ENCODE measurements at places on chromosomes 1 and 21. TPM values are rescaled to one million over a fixed set of nuclear protein-coding genes. Genes with fewer than 3 reads are reported as not detected.

The KRTAP11-1 gene
- total RNA-seq: not detected

The C4BPA gene
- not detected for total RNA-seq

DNA sequence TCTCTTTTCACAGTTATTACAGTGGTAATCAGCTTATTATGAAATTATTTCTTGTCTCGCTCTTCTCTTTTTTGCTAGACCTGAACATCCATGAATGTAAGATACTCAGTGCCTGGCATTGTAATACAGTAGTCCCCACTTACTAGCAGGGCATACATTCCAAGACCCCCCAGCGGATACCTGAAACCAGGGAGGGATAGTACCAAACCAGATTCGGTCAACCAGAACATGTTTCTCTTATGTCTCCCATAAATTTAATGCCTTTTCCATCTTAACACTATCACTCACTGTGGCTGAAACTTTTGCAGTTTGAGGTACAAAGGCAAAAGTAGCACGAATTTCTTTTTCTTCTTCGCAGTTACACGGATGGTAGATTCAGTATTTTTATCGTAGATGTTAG lies 24.6 kb upstream of the B3GALT2 start:
- DNase-seq: no peak

- no peak for DNase-seq
Measured at GRCh38 chr1:227378871-227379554, 60.7 kb upstream of the CDC42BPA start.

DNA sequence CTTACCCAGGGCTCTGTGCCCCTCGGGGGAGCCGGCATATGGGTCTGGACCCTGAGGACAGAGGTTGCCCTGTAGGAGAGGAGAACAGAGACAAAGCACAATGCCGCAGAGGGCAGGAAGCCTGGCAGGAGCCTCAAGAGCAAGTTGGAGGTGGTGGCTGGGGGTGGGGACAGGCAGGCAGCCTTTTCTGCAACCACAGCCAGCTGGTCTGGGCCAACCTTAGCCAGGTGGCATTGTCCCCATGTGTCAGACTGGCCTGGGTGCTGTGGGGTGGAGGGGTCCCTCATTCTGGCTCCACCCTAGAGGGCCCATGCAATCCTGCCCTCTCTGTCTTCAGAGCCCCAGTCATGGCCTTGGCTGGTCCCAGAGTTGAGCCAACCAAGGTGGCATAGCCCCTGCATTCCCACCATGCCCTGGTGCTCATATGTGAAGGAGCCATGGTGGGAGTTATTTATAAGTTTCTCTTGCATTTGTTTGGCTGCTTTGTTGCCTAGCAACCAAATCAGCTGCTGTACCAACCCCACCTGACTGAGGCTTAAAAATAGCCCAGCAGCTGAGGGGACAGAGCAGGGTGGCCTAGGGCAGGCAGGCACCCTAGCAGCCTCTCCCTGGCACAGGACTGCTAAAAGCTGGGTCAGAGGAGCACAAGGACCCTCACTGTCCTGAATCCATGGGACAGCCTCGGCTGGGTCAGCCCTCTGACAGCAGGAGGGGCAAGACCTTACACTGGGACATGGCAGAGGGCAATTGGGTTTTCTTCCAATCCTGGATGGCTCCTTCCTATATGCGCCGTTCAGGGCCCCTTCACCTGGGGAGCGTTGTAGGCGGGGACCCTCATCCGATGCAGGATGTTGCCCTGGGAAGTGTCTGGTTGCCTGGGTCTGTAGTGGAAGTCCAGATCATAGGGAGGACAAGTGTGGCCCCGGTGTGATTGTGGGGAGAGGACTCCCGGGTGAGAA lies 19.5 kb downstream of the MAP7D1 start:
- no peak for DNase-seq

DNA sequence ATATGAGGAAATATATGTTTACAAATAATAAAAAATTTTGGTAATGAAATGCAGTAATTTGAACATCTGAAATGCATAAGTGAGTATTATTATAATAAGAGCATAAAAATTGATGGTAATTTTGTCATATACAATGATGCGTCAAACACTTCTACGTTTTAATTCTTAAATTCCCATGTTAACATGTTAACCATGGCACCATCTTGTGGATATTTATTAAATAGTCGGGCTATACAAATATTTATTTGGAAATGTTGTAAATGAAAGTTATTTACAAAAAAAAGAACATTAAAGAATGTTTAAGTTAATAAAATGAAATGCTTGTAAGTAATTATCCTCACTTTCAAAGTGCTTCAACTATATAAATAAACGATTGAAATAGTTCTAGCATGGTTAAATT lies 57.2 kb upstream of the C1orf185 start:
- no peak for DNase-seq

DNA sequence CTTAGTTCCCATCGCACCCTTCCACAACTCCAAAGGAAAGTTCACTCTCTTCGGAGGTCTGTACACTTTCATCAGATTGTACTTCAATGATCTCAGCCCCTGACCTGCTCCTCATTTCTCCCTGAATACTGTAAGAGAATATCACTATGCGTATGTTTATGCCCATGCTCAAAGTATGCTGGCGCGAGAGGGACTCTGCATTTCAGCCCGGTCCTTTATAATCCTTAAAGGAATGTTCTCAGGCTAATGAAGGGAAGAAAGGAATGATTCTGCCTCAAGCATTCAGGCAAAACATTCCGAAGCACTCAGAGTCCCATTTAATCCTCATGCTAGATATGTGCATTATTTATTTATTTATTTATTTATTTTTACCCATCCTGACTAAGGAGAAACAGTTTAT lies 76.8 kb downstream of the PLD5 start:
- no peak for DNase-seq

DNA sequence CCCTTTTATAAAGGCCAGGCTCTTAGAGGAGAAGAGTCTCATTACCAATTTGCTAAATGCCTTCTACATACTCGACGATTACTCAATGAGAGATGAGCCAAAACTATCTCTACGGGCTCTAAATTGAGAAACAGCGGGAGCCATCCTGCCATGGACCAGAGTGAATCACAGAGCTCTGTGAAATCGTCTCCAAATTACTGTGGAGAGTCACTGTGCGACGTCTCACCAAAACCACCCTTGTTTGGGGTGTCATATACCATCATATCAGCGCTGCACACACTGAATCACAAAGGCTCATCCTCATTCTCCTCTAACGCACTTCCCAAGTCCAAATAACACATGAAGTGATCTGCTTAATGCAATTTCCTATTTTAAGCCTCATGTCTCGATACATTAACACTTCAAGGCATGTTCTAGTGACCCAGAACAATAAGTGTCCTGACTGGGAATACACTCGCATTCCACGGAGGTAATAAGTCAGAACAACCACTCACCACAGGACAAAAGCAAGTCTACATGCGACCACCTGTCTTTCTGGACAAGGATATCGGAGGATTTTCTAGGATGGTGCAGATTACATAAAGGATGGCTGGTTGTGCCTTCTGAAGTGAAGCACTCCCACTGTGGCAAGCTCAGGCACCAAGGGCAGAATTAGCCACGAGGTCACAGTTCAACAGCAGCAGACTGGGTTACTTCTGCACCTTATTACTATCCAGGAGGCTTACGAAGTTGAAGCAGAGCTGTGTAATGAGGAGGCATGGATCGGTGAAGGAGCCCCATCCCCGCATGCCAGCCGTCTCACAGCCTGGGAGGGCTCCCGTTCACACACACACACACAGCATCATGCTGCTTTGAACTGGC lies 44.3 kb downstream of the NID1 start:
- no peak for DNase-seq

All from activated naive CD4-positive, alpha-beta T cell treated with anti-CD3 and anti-CD28 coated beads, Interleukin-2, amount 50 U/mL, for 72 hours (primary cell).